ENCODE measurements at places on chromosomes 6 and 20. TPM values are rescaled to one million over a fixed set of nuclear protein-coding genes. Genes with fewer than 3 reads are reported as not detected.

DNA sequence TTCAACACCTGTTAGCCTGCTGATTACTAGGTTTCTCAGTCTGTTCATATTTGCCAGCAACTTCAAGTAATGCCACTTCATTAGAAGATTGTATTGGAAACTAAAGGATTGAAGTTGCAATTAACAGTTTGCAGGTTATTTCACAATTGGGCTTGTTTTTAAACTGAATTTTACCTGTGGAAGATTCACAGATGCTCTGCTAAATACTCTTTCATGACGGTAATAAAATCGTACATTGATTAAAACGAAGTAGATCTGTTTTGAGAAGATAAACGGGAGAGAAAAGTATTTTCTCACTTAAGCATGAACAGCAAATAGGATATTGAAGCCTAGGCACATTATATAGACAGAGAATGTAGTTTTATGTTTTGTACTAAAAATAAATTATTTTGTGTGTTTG, 1.6 kb downstream of the RNF182 start:
- no peak overlapping the region for H3K27ac ChIP-seq
- H3K27me3 ChIP-seq, result peaks cover 72% of the 10 kb centered on the region
- peaks cover 14% of the 10 kb centered on the region for H3K4me1 ChIP-seq
- no peak for DNase-seq
- no peaks in the 10 kb centered on the region for H3K36me3 ChIP-seq
- no peak overlapping the region for H3K4me3 ChIP-seq

Gene FAM83C
- total RNA-seq, result not detected

Gene RUNX2
- total RNA-seq, result 43.4 TPM

DNA sequence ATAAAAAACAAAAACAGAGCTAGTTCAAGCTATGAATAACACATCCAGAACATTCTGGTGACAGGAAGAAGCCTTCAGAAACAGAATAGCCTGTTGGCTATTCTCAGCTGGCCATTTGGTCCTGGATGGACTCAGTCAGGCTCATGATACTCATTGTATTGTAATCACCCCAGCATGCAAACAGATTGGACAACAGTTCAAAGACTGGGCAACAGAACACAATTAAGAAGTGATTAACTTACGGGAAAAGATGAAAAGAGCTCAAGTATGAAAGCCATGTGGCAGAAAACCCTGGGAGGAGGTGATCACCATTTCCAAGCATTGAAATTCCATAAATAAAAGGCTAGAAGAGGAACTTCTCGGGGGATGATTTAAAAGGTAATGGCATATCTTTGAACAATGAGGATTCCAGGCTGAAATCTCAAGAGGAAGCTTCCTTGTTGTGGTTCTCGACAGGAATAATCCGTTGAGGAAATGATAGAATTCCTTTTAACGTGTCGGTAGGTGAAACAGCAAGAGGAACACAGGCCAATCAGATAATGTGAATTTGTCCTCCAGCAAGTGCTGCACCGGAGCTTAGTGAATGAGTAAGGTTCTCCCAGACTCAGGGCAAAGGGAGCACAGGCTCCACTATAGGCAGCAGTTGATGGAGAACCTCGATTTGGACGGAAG, 172.4 kb downstream of the BCAS1 start:
- no peaks in the 10 kb centered on the region for H3K27me3 ChIP-seq
- peaks cover 55% of the 10 kb centered on the region for H3K4me1 ChIP-seq
- H3K4me3 ChIP-seq, result no peak overlapping the region

GRCh38 chr20:43238833-43239232, 49.1 kb upstream of the PTPRT start:
- no peaks in the 10 kb centered on the region for H3K4me1 ChIP-seq
- no peaks in the 10 kb centered on the region for H3K27me3 ChIP-seq
- H3K27ac ChIP-seq, result no peak overlapping the region
- H3K4me3 ChIP-seq, result no peak overlapping the region

DNA sequence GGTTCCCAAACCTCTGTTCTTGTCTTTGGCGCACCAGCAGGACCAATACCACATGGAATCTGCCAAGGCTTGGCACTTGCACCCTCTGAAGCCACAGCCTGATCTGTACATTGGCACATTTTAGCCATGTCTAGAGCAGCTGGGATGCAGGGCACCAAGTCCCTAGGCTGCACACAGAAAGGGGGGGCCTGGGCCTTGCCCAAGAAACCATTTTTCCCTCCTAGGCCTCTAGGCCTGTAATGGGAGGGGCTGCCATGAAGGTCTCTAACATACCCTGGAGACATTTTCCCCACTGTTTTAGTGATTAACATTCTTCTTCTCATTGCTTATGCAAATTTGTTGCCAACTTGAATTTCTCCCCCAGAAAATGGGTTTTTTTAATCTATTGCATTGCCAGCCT, 5.4 kb upstream of the FAM120B start:
- DNase-seq, result no peak
- H3K27me3 ChIP-seq, result peaks cover 59% of the 10 kb centered on the region
- H3K27ac ChIP-seq, result no peak overlapping the region
- H3K36me3 ChIP-seq, result peaks cover 3% of the 10 kb centered on the region
- H3K4me1 ChIP-seq, result peaks cover 8% of the 10 kb centered on the region

- H3K27ac ChIP-seq, result no peak overlapping the region
- H3K4me3 ChIP-seq, result no peak overlapping the region
- H3K4me1 ChIP-seq, result peaks cover 10% of the 10 kb centered on the region
These were observed 39.2 kb downstream of the FRMD1 start for GRCh38 chr6:168039849-168040248.

DNA sequence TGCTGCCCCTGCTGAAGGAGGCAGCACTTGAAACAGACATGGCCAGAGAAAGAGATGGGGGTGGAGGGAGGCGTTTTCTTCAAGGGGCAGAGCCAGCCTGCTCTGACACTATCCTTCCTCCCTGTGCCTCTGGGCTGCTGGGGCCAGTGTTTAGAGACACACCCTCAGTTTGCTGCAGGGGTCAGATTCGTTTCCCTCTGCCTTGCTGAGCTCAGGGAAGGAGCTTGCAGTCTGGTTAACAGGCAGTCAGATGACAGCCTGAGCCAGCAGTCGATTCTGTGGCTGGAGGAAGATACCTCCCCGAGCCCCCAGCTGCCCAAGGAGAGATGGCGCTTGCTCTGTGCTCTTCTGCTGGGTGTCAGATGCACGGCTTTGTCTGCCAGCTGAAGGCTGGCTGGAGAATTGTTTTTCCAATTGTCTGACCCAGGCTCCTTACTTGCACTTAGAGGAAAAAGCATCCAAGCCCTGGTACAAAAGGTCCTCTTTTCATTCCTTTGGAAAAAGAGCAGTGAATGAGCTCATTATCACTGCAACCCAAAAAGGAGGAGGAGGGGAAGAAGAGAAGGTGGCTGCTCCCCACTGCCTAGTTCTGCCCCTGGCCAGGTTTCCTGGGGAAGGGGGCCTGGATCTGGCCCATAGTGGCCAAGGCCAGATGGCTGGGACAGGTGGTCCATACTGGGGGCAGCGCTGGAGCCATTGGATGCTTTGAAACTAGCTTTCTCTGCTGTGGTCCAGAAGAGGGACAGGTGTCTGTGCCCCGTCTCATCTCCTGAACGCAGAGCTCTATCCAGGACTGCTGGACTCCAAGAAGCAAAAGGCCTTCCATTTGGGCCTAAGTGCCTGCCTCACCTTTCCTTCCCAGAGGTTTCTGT, 88.2 kb downstream of the TCP11 start:
- no peaks in the 10 kb centered on the region for H3K4me1 ChIP-seq
- no peaks in the 10 kb centered on the region for H3K36me3 ChIP-seq
- H3K27me3 ChIP-seq, result no peaks in the 10 kb centered on the region

- no peak overlapping the region for H3K4me3 ChIP-seq
- H3K4me1 ChIP-seq, result peaks cover 15% of the 10 kb centered on the region
- no peak for DNase-seq
- peaks cover 4% of the 10 kb centered on the region for H3K36me3 ChIP-seq
- no peak overlapping the region for H3K27ac ChIP-seq
These were observed 112.4 kb downstream of the FOXO3 start for GRCh38 chr6:108673153-108673552.

DNA sequence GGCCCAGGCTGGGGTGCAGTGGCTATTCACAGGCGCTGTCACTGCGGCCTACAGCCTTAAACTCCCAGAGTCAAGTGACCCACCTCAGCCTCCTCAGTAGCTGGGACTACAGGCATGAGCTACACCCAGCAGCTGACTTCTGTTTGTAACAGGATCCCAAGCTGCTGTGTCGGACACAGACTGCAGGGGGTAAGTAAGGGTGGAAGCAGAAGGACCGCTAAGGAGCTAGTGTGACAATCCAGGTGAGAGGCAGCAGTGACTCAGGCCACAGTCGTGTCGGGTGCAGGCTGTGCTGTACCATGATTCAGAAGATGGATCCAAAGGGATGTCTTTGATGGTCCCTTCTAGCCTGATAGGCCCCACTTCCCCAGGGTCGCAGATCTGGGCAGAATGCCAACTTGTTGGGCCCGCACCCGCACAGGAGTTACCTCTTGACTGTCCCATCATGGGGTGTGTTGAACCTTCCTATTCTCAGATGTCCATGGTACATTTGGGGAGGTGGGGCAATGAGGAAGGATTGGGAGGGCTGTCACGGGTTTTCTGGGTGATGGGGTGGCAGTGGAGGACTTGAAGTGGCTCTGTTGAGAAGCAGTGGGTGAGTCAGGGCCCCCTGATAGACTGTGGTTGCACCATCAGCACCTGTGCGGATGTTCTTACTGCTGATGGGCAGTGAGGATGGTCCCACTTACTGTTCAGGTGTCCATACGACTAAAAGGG, 25.3 kb downstream of the AAR2 start:
- H3K36me3 ChIP-seq, result peaks cover 7% of the 10 kb centered on the region
- no peak for DNase-seq
- H3K4me1 ChIP-seq, result no peaks in the 10 kb centered on the region
- no peak overlapping the region for H3K4me3 ChIP-seq
- H3K27me3 ChIP-seq, result no peaks in the 10 kb centered on the region

DNA sequence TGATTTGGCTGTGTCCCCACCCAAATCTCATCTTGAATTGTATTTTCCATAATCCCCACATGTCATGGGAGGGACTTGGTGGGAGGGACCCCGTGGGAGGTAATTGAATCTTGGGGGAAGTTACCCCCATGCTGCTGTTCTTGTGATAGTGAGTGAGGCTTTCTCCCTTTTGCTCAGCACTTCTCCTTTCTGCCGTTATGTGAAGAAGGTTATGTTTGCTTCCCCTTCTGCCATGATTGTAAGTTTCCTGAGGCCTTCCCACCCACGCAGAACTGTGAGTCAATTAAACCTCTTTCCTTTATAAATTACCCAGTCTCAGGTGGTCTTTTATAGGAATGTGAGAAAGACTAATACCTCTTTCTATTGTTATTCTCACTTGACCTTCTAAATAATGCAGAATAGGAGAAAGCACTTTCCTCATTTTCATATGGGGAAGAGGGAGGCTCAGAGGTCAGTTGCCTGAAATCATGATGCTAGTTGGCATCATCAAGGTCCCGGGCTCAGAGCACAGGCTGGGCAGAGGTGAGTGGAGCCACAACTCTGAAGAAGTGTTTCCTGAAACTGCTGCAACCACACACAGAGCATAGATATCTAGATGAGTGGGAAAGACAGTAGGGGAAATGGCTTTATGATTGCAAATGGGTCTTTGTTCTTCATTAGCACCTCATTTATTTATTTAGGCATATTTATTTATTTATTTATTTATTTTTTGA, 191.0 kb downstream of the QKI start:
- H3K27ac ChIP-seq, result no peak overlapping the region
- no peak overlapping the region for H3K4me3 ChIP-seq
- no peaks in the 10 kb centered on the region for H3K27me3 ChIP-seq
- DNase-seq, result no peak
- no peaks in the 10 kb centered on the region for H3K4me1 ChIP-seq
- no peaks in the 10 kb centered on the region for H3K36me3 ChIP-seq

Gene CST3
- total RNA-seq, result 0.76 TPM

Gene WDR46
- total RNA-seq, result 41.7 TPM

Gene KCNQ5
- total RNA-seq, result 4.3 TPM

DNA sequence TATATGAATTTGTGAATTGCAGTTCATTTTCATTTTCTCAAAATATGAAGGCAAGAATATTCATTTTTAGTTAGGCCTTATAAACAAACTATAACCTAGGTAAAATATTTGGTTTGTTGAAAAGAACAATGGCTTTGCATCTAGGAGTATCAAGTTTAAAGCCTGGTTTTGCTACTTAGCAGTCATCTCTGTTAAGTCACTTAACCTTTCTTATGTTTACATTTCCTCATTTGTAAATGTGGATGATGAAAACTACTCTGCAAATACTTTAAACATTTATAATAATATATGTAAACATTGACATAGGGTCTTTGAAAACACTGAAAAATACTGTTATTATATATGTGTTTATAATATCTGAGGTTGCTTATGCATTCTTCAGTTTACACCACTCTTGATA, 135.5 kb downstream of the CENPW start:
- no peak overlapping the region for H3K4me3 ChIP-seq
- H3K27ac ChIP-seq, result no peak overlapping the region
- H3K4me1 ChIP-seq, result no peaks in the 10 kb centered on the region
- DNase-seq, result no peak
- no peaks in the 10 kb centered on the region for H3K27me3 ChIP-seq

- H3K27ac ChIP-seq, result no peak overlapping the region
- no peak overlapping the region for H3K4me3 ChIP-seq
- H3K4me1 ChIP-seq, result no peaks in the 10 kb centered on the region
These were observed 38.9 kb downstream of the CSNK2A1 start for GRCh38 chr20:504632-505075.

DNA sequence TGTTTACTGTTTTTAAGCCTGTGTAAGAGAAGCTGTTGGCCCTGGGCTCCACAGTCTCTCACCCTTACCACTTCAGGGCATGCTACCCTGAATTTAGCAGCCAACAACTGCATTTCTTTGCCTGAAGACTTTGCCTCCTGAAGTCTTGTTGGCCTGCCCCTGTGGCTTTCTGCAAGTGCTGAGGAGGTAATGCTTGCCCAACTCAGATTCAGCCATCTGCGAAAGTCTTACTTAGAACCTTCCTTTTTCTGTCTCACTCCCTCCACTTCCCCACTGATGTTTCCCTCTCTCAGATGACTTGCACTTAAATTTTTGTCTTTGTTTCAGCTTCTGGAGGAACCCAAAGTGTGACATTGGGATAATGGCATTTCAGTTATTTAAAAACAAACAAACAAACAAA, 11.8 kb upstream of the IBTK start:
- H3K27me3 ChIP-seq, result peaks cover 2% of the 10 kb centered on the region
- no peaks in the 10 kb centered on the region for H3K36me3 ChIP-seq
- no peaks in the 10 kb centered on the region for H3K4me1 ChIP-seq
- no peak overlapping the region for H3K27ac ChIP-seq
- DNase-seq, result no peak
